ENCODE measurements at places on chromosomes 5 and 9.
A peak's percentile ranks its signal among the peaks of the same experiment; 100 is the strongest.

GRCh38 chr5:56396634-56397033 is 163.5 kb upstream of the ANKRD55 start:
- no peak for DNase-seq

DNA sequence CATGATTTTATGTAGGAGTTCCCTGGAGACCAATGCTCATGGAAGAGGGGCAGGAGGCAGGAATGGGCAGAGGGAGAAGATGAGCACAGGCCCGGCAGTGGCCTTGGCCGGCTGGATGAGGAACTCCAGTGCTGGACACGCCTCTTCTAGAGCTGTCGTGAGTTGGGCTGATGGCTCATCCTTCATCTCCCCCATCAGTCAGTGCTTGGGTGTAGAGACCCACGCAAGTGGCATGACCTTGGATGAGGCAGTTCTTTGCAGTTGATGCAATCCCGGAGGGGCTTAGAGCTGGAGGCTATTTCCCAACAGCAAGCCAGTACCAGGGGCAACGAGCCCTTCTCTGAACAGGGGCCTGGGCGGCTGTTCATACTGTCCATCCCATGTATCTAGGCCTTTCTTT is 25.5 kb upstream of the ARAP3 start:
- no peak for DNase-seq

GRCh38 chr5:139651853-139652787 is 4.0 kb downstream of the CXXC5 start:
- DNase-seq, result peak; percentile 80

DNA sequence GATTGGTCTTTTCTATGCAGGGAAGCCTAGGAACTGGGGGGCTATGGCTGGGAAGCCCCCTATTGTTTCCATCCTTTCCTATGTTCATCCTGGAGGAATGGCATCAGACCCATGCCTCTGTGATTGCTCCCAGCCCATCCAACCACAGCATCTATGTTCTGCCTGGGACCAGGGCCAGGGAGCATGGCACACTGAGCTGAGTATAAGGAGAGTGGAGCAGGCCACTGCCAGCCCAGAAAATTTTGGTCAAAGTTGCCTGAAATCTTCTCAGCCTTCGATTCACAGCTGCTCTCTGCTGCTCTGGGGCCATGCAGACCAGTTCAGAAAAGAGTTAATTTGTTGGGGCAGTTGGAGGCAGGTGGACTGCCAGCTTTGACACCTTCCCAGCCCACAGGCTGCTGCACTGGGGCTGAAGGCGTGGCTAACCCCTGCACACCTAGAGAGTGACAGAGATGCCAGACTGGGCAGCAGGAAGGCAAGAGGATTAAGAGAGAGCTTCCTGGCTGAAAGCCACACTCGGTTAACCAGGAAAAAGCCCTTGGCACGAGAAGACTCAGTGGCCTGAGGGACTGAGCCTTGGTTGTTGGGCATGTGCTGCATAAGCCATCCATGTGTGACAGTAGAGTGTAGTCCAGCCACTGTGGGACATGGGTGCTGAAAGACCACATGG is 12.1 kb downstream of the TGFBI start:
- DNase-seq, result no peak

DNA sequence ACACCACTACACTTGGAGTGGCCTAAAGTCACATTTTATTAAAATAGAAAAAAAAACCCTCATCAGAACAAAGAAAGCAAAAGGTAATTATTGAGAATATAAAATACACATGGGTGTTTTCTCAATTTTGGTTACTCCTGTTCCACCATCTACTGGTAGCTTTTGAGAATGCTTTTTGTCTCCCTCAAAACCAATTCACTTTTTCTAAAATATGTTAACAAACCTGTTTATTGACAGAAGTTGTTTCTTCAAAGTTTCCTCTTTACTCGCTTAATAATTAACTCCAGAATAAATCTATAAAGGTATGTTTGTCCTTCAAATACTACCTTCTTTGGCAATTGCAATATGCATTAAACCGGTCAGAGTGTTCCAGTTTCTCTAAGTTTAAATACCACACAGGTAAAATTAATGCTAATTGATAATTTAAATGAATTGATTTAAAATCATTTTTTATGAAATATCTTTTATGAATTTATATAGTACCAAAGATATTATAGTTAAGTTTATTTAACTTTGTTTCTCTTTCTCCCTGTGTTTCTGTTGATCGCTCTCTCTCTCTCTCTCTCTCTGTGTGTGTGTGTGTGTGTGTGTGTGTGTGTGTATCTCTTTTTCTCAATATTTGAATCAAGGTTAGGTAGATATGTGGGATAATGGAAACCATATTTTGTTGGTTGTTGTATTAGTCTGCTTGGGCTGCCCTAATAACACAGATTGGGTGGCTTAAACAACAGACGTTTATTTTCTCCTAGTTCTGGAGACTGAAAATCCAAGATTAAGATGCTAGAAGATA is 487.4 kb downstream of the PRDM9 start:
- no peak for DNase-seq

GRCh38 chr5:149144637-149145036 is 3.3 kb downstream of the ABLIM3 start:
- DNase-seq, result no peak

DNA sequence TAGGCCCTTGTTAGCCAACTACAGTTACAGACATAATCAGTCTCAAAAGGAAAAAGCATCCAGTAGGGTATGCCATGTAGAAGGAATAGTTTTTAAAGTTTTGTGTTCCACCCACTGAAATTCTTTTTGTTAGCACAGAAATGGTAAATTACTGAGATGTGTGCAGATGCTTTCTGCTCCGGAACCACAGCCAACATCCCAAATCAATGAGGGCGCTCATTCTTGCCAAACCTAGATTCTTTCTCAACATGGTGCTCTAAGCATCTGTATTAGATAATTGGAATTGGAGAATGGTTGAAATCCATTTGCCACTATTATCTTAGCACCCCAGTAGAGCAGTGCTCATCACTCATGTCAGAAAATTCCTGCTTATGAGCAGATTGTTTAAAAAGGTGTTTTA is 127.8 kb downstream of the SEC61B start:
- DNase-seq, result no peak

DNA sequence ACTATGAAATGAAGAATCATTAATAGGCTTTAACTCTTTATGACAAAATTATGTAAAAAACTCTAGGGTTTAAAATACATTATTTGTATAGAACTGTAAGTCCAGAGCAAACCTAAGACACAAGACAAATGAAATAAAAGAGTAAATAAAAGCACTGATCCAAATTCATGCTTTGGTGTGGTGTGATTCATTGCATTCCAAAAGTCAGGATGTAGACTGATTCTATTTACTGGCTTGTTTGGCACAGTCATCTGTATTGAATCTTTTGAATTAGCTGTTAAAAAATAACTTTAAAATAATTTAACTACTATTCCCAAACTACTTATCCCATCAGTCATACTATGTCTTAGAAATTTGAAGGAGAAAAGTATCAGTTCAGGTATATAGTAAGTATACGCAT is 31.1 kb downstream of the IL4 start:
- no peak for DNase-seq

- DNase-seq, result no peak
These were observed 275.9 kb downstream of the DMRTA1 start for GRCh38 chr9:22722492-22722891.

GRCh38 chr9:125494653-125494915 is 212.4 kb downstream of the MAPKAP1 start:
- DNase-seq, result no peak

DNA sequence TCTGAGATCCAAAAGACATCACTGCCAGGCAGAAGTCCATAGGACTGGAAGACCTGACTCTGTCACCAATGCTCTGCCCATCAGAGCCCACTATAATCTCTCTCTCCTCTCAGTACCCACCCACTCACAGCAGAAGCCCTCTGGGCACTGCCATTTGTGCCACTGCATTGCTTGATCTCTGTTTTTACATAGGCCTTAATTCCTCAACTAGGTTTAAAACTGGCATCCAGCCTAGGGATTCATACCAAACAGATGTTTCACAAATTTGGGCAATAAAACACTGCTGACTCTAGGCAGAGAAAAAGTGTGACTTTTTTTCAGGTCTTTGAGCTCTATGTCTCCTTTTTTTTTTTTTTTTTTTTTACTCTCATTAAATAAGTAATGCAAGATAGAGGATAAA is 91.1 kb upstream of the RANBP3L start:
- DNase-seq, result peak; percentile 37

- DNase-seq, result no peak
These were observed 137.9 kb upstream of the SLC24A2 start for GRCh38 chr9:19926774-19927173.

DNA sequence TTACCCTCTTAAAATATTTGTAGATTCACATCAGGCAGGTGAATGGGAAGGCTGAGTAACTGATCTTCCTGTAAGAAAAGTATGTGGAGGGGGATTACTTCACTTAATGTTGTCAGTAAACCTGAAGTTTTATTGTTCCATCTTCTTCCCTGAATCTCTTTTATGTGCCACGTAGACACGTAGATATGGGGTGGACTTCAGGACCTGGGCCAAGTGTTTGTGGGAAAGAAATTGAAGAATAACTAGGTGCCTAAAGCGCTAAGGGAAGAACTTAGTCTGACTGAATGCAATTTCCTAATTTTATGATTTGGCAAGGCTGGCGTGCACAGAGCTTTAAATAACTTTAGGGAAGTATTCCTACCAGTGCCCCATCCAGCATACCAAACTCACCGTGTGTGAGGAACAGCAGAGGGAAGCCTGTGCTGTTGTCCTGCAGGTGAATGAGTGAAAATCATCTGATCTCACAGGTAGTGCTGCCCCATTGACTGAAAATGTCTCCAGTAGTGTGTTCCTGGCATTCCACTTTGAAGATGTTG is 323.4 kb downstream of the KDM4C start:
- DNase-seq, result no peak

- DNase-seq, result no peak
These were observed 23.8 kb upstream of the DAB2 start for GRCh38 chr5:39448506-39449128.

- DNase-seq, result peak; percentile 48
These were observed 84.8 kb downstream of the DAP start for GRCh38 chr5:10676224-10676623.

DNA sequence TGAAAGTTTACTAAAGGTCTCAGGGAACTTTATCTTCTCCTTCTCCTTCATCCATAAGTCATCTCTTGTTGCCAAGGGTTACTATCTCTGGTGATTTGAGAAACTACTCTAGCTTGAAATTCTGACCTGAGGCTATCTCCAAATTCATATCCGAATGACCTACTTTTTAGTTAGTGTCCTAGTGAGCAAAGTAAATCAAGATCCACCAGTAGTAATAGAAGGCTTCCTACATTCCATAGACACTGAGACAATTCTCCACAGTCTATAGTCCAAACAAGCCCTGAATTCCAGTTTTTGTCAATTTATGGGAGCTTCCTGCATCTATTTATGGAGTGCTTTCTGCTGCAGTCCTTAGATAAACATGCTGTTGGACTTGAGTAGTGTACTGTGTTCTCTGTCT is 5.0 kb downstream of the IL7R start:
- DNase-seq, result no peak

- DNase-seq, result no peak
These were observed 115.5 kb upstream of the IL7R start for GRCh38 chr5:35741126-35741716.

DNA sequence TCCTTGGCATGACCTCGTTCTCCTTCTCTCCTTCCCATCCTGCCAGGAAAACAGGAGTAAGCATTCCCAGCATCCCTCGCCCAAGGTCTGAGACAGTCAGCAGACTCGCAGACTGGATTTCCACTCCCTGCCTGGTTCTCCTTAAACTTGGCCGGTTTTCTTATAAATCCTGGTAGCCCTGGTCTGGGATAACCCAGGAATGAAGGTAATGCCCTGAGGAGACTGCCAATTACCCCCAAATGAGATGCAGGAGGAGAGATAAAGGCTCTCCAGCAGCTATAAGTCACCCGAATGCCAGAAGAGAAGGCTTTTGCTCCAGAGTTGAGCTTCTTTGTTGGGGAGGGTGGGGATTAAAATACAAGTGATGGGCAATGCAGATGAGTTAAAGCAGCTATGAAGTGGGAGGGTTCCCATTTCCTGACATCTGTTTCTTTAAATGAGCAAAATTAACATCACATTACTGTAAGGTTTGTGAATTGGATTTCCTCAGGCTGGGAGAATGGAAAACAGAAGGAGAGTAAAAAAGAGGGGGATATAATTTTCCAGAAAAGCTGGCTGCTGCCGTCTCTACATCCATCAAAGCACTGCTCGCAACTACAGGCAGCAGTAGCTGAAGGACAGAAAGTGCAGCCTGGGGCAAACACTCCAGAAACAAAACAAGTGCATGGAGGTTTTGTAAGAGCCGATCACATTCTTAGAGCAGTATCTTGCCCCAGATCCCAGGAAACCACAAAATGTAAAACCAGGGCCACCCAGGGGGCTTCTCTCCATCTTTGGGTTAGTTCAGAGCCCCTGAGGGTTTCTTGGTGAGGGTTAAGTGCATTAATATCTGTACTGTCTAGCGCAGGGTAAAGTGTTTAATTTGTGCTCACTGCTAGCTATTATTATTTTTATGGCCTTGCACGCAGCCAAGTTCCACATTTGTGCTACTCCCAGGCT is 177.6 kb upstream of the PANK3 start:
- no peak for DNase-seq

DNA sequence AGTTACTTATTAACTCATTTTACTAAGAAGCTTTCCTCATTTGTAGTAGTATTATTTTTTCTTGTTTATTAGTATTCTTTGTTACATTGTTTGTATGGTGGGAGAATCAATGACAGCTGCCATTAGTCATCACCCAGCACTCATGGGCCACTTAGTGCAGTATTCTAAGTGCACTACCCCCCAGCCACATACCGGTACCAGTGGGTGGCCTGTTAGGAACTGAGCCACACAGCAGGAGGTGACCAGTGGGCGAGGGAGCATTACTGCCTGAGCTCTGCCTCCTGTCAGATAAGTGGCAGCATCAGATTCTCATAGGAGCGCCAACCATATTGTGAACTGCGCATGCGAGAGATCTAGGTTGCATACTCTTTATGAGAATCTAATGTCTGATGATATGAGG is 24.2 kb upstream of the CAMLG start:
- no peak for DNase-seq

- DNase-seq, result no peak
These were observed 78.6 kb downstream of the PDZD2 start for GRCh38 chr5:31717561-31717960.

- DNase-seq, result no peak
These were observed 35.1 kb downstream of the BASP1 start for GRCh38 chr5:17252543-17252942.

GRCh38 chr9:65432722-65433323 is 147.8 kb upstream of the FOXD4L5 start:
- no peak for DNase-seq

DNA sequence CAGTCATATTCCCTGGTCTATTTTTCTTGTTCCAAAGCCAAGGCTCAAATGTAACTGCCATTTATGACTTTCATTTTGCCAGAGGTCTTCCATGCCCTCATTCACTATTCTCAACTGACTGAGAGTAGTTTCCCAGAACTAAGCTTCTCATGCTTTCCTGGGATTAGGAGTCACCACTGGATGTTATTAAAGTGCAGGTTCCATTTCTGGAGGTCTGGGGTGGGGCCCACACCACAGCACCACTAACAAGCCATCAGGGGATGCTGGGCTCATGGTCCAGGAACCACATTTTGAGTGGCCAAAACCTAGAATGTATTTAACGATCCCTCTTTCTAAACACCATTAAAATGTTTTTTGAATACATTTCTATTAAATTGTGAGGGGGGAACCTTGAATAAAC is 677.6 kb downstream of the SEMA5A start:
- no peak for DNase-seq

GRCh38 chr5:4335078-4335477 is 739.4 kb downstream of the IRX1 start:
- no peak for DNase-seq

Measured in DMS 273 treated with DMSO at 0.1 percent for 48 hours (cell line).